ENCODE measurements at places on chromosomes 11 and 22. TPM values are rescaled to one million over a fixed set of nuclear protein-coding genes. Genes with fewer than 3 reads are reported as not detected.

The CDON gene
- total RNA-seq: 50.3 TPM

The CHST1 gene
- 15.2 TPM for total RNA-seq

DNA sequence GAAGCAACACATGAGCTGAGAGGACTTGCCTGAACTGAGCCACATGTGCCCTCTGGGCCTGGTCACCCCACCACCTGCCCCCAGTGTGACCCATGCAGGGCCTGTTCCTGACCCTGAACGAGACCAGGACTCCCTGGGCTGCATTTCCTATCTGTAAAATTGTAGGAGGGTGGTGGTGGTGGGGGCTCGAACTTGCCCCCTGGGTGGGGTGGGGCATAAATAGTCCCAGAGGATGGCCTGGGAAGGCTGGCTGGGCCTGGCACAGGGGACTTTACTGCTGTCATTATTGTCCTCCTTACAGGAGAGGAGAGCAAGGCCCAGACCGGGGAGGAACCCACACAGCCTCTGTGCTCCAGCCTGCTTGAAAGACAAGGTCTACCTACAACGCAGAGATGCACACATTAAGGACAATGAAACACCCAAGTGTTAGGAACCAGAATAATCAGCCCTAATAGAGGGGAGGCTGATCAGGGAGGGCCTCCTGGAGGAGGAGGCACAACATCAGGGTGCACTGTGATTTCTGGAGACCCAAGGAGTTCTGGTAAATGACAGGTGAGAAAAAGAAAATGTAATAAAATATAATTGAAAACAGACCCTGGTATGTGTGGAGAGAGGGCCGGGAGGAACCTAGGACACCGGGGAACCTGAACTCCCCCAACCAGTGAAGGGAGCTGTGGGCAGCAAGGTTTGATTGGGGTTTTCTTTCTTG, 2.8 kb upstream of the AIFM3 start:
- DNase-seq: no peak

The SLC22A25 gene
- total RNA-seq: not detected

DNA sequence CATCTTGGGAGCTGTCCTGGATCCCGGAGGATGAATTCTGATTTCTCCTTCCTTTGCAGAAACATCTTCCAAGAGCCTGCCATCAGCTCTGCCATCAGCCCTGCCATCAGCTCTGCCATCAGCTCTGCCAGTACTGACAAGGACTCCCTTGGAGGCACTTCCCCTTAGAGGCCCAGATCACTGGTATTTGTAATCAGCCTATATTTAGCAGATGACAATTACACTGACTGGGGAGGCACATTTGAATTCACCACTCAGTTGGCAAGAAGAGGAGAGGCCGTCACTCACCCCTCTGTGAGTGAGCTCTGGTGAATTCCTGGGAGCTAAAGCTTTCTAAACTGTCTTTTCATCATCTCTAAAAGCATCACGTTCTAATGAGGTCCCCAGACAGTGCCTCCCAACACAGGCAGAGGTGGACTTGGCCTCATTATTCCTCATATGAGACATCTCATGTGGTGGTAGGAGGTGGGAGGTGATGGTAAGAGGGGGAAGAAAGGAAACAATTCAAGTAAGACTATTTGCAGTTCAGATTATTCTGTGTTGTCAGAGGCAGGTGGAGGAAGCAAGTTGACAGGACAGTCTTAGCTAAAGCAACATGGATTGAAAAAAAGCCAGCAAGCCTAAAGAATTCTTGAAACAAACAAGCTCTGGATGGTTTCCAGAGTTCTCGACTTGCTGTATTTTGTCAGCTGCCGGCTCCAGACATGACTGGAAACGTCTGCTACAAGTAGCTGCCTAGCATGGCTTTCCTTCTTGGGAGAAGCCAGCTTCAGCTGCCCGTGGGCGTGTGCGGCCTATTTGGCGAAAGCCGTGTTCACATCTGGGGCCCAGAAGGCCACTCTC, 771.7 kb downstream of the TBC1D22A start:
- no peak for DNase-seq

- DNase-seq: no peak
Observed at GRCh38 chr11:129410395-129410960, 34.8 kb downstream of the BARX2 start.

- no peak for DNase-seq
Observed at GRCh38 chr11:75023446-75024067, 34.8 kb downstream of the NEU3 start.

The CCDC81 gene
- 1.5 TPM for total RNA-seq
